Dermis blood vessel endothelial cell (primary cell): ENCODE measurements at places on chromosomes 1 and 21. TPM values are rescaled to one million over a fixed set of nuclear protein-coding genes. Genes with fewer than 3 reads are reported as not detected.

Gene PLEKHN1
- total RNA-seq: 0.17 and 0.37 TPM in 2 replicates

Gene ENTREP3
- total RNA-seq: 6.5 and 12.3 TPM in 2 replicates

Gene HORMAD1
- 0.17 TPM in 1 of 2 replicates, not detected in the other for total RNA-seq

Gene ZNF648
- total RNA-seq: not detected in 2 replicates

Gene L1TD1
- total RNA-seq: not detected in 2 replicates

Gene PROK1
- 0.09 TPM in 1 of 2 replicates, not detected in the other for total RNA-seq

Gene EPHA10
- total RNA-seq: 0.05 TPM in 1 of 2 replicates, not detected in the other

Gene PAQR6
- 0.19 and 0.68 TPM in 2 replicates for total RNA-seq
